ENCODE measurements at places on chromosomes 6 and 20. TPM values are rescaled to one million over a fixed set of nuclear protein-coding genes. Genes with fewer than 3 reads are reported as not detected.

DNA sequence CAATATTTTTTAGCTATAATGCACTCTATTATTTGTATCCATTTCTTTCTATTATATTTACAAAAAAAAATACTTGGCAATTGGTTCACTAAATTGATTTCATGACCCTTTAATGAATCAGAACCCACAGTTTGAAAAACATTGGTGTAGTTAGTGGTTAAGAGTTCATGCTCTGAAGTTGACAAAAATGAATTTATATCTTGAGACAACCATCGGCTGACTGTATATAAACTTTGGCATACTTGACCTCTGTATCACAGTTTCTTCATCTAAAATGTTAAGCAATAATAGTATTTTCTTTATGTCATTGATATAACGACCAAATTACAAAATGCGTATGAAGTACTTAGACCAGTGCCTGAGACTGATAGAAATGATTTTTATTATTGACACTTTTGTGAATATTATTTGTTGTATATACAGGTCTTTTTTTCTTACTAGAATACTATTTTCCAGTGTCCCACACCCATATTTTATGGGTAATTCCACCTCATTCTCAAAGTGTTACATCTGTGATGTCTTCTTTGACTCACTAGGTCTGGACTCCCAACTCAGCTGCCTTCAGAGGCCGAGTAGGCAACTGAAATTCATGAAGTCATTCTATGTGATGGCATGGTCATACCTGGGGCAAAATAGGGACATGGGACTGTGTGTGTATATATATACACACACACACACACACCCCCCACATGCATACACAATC is 459.2 kb downstream of the RFPL4B start:
- no peak overlapping the region for H3K27ac ChIP-seq
- no peaks in the 10 kb centered on the region for H3K36me3 ChIP-seq
- H3K27me3 ChIP-seq = no peaks in the 10 kb centered on the region
- H3K4me3 ChIP-seq = no peak overlapping the region

GRCh38 chr6:129638686-129639085 is 71.3 kb downstream of the ARHGAP18 start:
- H3K4me1 ChIP-seq = no peaks in the 10 kb centered on the region
- H3K27ac ChIP-seq = no peak overlapping the region
- no peak for DNase-seq
- H3K4me3 ChIP-seq = no peak overlapping the region
- H3K36me3 ChIP-seq = no peaks in the 10 kb centered on the region
- no peaks in the 10 kb centered on the region for H3K27me3 ChIP-seq

GRCh38 chr6:52579006-52579660 is 2.3 kb upstream of the TRAM2 start:
- no peak overlapping the region for H3K4me3 ChIP-seq
- no peak overlapping the region for H3K27ac ChIP-seq
- no peak for DNase-seq
- peaks cover 10% of the 10 kb centered on the region for H3K4me1 ChIP-seq
- H3K27me3 ChIP-seq = no peaks in the 10 kb centered on the region

DNA sequence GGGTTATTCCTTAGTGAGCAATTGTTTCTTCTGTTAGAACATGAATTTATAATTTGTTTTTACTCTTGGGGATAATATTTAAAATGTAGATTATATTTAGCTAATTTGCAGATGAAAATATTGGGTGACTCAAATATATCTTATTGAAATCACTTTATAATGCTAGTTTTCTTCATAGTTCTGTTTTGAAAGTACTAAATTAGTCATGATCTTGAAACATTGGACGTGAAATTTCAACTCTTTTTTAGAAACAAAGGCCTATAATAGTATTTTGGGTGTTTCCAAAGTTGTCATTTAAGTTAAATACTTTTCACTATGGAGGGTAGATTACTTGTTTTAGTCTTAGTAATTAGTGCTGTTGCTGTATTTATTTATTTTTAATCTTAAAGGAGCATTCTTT is 250.9 kb downstream of the UTRN start:
- H3K27ac ChIP-seq = no peak overlapping the region
- H3K4me3 ChIP-seq = no peak overlapping the region
- H3K4me1 ChIP-seq = no peaks in the 10 kb centered on the region
- no peaks in the 10 kb centered on the region for H3K27me3 ChIP-seq
- H3K36me3 ChIP-seq = no peaks in the 10 kb centered on the region
- no peak for DNase-seq

DNA sequence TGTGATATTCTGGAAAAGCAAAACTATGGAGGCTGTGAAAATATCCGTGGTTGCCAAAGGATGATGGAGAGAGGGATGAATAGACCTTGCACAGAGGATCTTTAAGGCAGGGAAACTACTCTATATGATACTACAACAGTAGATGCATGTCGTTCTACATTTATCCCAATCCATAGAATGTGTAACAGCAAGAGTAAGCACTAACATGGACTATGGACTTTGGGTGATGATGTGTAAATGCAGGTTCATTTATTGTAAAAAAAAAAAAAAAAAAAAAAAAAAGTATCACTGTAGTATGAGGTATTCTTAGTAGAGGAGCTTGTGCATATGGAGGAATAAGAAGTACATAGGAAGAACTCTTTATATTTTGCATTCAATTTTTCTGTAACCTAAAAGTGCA is 507.5 kb downstream of the PHF3 start:
- H3K4me1 ChIP-seq = no peaks in the 10 kb centered on the region
- no peak for DNase-seq
- H3K27ac ChIP-seq = no peak overlapping the region
- H3K4me3 ChIP-seq = no peak overlapping the region
- no peaks in the 10 kb centered on the region for H3K36me3 ChIP-seq

- no peaks in the 10 kb centered on the region for H3K4me1 ChIP-seq
- H3K27ac ChIP-seq = no peak overlapping the region
- DNase-seq = no peak
- no peak overlapping the region for H3K4me3 ChIP-seq
- H3K27me3 ChIP-seq = no peaks in the 10 kb centered on the region
- no peaks in the 10 kb centered on the region for H3K36me3 ChIP-seq
These were observed 129.3 kb upstream of the PDE7B start for GRCh38 chr6:135722190-135722589.

DNA sequence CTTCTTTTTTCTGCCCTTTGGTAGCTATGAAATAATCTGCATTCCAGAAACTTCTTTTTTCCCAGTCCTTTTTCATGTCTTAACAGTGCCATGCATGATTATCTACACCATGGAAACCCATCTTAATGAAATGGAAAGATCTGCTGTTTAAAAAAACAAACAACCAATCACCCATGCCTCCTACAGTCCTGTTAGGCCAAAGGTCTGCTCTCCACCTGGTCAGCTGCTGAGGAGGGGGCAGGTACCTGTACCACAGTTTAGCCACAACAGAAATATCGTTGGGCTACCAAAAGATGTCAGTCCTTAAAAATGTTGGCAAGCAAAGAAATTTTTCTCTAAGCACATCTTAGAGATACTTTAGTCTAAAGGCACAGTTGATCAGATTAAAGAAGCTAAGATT is 112.6 kb downstream of the SLC16A10 start:
- no peaks in the 10 kb centered on the region for H3K4me1 ChIP-seq
- H3K27me3 ChIP-seq = no peaks in the 10 kb centered on the region
- no peak overlapping the region for H3K4me3 ChIP-seq
- DNase-seq = no peak
- peak overlapping the region; percentile 20 for H3K27ac ChIP-seq

DNA sequence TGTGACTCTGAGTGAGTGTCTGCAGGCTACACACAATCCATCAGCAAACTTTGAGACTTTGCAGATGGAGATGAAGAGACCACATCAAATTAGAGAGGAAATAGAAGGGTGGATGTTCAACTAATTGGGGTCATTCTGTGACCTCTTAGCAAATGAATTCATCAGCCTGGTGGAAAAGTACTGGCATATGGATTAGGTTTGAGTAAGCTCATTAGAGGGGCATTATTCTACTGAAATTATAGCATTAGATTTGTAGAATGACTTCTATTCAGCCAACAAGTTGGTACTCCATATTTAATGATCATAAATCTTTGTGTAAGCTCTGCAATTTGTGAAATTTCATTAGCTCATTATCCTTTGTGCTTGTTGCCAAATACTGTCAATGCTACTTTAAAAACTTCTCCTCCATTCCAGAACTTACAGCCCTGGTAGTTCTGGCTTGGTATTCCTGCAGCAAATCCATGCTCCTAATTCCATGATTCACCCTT is 63.8 kb downstream of the ADTRP start:
- no peak for DNase-seq
- H3K4me3 ChIP-seq = no peak overlapping the region
- H3K27ac ChIP-seq = no peak overlapping the region
- no peaks in the 10 kb centered on the region for H3K4me1 ChIP-seq
- no peaks in the 10 kb centered on the region for H3K36me3 ChIP-seq
- no peaks in the 10 kb centered on the region for H3K27me3 ChIP-seq

DNA sequence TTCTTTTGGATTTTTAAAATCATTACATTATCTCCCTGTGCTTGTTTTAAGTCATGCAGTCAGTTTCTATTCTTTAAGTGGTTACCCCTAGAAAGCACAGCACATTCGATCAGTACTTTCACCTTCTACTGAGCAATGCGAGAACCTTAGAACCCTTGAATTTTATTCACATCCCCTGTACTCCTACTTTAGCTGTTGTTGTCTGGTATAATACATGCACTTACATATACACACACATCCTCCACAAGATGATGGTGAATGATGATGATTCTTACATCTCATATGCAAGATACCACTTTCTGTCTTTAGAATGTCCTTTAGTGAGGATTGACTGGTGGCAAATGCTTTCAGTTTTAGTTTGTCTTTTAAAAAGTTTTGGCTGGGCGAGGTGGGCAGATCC is 5.7 kb downstream of the CDC40 start:
- no peak overlapping the region for H3K27ac ChIP-seq
- no peak for DNase-seq
- no peaks in the 10 kb centered on the region for H3K27me3 ChIP-seq
- H3K36me3 ChIP-seq = no peaks in the 10 kb centered on the region

DNA sequence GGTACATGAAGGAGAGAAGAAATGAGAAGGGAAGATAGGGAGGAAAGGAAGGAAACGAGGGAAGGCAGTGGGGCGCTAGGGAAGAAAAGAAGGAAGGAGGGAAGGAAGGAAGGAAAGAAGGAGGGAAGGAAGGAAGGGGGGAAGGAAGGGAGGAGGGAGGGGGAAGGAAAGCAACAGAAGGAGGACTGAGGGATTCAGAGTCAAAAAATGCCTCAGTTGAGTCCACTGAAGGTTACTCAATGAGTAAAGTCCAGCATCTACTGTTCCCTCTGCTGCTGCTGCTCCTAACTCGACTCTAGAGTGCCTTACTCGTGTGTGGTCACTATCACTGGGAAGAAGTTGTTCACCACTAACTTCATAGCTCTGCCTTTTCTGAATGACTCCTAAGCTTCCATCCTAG is 33.8 kb downstream of the PHACTR1 start:
- H3K27me3 ChIP-seq = no peaks in the 10 kb centered on the region
- H3K4me3 ChIP-seq = no peak overlapping the region
- no peaks in the 10 kb centered on the region for H3K36me3 ChIP-seq
- no peak overlapping the region for H3K27ac ChIP-seq

DNA sequence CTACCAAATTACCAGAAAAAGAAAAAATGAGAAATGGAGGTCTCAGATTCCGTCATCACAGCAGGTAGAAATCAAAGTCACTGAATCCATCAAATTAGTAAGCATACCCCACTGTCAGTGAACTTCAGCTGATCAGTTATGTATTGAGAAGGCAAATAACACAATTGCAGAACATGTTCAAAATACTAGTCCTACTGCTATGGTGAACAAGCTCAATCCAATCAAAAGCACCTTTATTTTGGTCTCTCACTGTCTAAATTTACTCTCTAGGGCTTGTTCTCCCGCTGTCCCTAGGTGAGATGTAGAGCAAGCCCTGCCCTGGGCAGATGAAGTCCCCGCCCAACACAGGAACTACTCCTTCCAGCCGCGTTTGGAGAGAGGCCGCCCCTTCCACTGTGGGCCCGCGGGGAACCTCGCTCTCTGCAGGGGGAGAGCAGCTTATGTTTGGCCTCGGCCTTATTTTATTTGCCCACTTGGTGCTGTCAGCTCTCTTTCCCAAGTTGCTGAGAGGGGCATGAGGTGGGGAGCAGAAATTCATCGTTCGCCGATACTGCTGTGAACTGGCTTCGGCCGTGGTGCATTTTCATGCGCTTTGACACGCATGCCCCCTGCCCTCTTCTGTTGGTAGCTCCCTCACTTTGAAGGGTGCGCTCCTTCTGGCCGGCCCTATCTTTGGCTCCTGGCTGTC is 14.3 kb upstream of the MAP1LC3A start:
- peak overlapping the region; percentile 26 for H3K4me3 ChIP-seq
- no peaks in the 10 kb centered on the region for H3K27me3 ChIP-seq
- no peaks in the 10 kb centered on the region for H3K4me1 ChIP-seq

GRCh38 chr20:51129147-51129776 is 106.4 kb upstream of the KCNG1 start:
- H3K4me3 ChIP-seq = no peak overlapping the region
- H3K4me1 ChIP-seq = no peaks in the 10 kb centered on the region
- no peak for DNase-seq
- no peaks in the 10 kb centered on the region for H3K36me3 ChIP-seq
- no peak overlapping the region for H3K27ac ChIP-seq
- no peaks in the 10 kb centered on the region for H3K27me3 ChIP-seq

- H3K4me1 ChIP-seq = no peaks in the 10 kb centered on the region
- no peaks in the 10 kb centered on the region for H3K36me3 ChIP-seq
- no peak for DNase-seq
- H3K27me3 ChIP-seq = no peaks in the 10 kb centered on the region
These were observed 44.0 kb downstream of the BCAS4 start for GRCh38 chr20:50838707-50839385.

The ESR1 gene
- 0.13 TPM for total RNA-seq

The EPPIN gene
- not detected for total RNA-seq

The FRMD1 gene
- total RNA-seq = 10.7 TPM

The MLN gene
- not detected for total RNA-seq
